ENCODE measurements at places on chromosomes 2 and 18.
A peak's percentile ranks its signal among the peaks of the same experiment; 100 is the strongest.

- DNase-seq, result no peak
These were observed 177.5 kb downstream of the GFPT1 start for GRCh38 chr2:69209482-69209881.

- peak; percentile 53 for DNase-seq
These were observed 213.6 kb downstream of the GLI2 start for GRCh38 chr2:120949027-120949956.

- DNase-seq, result no peak
These were observed 62.9 kb downstream of the KCNE4 start for GRCh38 chr2:223114917-223115316.

DNA sequence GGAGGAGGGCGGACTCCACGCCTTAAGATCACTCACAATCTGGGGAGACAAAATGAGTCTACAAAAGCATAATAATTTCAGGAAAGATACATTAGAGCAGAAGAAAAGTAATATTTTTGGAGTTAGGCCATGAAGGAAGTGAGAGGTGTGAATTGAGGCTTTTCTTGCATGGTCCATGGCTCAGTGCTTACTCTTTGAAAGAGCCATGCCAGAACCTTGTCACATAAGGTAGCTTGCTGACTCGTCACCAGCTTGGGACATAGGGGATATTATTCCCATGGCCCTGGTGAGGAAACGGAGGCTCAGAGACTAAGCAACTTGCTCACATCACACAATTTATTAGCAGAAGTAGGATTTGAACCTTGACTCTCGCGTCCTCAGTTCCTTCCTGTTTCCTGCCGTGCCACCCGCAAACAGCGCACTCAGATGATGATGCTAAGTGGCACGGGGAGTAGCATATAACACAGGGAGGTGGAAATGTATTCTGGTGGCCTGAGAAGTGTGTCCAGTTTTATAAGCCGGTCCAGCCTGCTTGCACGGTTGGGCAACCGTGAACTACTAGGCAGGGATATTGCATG is 312.2 kb upstream of the EPAS1 start:
- DNase-seq, result no peak

DNA sequence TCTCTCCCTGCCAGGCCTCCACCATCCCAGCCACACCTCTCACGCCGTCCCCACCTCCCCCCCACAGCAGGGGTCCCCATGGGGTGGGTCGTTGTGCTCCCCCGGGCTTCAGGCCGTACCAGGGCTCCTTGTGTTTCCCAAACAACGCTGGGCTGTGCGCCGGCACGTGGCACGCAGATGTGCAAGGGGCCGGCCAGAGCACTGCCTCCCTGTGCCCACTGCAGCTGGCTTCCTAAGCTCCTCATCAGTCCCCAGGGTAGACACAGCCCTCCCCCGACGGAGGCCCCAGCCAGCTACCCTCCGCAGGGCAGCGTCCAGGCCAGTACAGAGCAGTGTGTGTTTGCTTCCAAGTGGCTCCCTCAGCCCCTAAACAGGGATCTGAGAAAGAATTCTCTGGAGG is 34.0 kb downstream of the BIN1 start:
- DNase-seq, result no peak

DNA sequence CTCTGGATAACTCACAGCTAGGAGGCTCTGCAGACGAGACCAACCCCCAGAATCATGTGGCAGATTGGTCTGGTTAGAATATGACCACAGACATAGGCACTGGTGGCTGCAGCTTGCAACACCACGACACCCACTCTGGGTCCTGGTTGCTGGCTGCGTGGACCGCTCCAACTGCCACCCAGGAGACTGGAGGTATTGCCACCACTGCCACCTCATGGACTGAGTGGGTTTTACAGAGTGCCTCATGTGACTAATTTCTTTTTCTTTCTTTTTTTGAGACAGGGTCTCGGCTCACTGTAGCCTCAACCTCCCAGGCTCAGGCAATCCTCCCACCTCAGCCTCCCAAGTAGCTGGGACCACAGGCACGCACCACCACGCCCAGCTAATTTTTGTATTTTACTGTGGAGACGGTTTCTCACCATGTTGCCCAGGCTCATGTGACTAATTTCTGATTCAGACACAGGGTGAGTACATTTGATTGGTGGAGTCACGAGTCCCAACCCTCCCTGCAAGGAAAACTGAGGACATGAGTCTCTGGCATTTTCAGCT is 29.9 kb upstream of the NT5DC4 start:
- DNase-seq, result peak; percentile 72

GRCh38 chr18:6963452-6964097 is 154.0 kb downstream of the LAMA1 start:
- no peak for DNase-seq

DNA sequence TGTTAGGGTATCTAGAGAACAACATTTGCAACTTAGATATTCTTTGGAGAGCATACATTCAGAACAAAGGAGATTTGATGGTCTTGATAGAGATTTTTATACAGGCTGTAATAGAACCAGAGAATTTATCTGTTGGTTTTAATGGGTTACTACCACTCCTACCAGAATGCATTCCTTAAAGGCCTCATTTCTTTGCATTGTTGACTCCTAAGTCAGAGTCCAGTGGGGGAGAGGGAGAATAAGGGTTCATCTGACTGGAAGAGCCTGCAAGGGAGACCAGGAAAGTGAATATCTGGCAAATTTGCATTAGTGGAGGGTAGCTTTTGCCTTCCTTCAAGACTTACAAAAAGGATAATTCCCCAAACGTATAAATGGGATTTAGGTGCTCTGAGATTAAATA is 29.7 kb downstream of the AGPS start:
- no peak for DNase-seq

GRCh38 chr2:105943977-105944376 is 199.3 kb downstream of the NCK2 start:
- DNase-seq, result no peak

- DNase-seq, result no peak
These were observed 826.8 kb downstream of the TRIB2 start for GRCh38 chr2:13543550-13543949.

- DNase-seq, result no peak
These were observed 56.9 kb downstream of the COMMD1 start for GRCh38 chr2:61962095-61962984.

DNA sequence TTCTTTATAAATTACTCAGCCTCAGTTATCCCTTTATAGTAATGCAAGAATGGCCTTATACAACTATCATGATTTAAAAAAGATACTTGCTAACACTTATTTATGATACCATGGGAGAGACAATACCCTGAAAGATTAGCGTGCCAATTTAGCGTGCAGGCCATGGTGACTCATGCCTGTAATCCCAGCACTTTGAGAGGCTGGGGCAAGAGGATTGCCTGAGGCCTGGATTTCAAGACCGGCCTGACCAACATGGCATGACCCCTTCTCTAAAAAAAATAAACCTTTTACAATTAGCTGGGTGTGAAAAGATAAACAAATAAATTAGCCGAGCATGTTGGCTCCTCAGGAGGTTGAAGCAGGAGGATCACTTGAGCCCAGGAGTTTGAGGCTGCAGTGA is 493.4 kb upstream of the FSIP2 start:
- DNase-seq, result no peak

DNA sequence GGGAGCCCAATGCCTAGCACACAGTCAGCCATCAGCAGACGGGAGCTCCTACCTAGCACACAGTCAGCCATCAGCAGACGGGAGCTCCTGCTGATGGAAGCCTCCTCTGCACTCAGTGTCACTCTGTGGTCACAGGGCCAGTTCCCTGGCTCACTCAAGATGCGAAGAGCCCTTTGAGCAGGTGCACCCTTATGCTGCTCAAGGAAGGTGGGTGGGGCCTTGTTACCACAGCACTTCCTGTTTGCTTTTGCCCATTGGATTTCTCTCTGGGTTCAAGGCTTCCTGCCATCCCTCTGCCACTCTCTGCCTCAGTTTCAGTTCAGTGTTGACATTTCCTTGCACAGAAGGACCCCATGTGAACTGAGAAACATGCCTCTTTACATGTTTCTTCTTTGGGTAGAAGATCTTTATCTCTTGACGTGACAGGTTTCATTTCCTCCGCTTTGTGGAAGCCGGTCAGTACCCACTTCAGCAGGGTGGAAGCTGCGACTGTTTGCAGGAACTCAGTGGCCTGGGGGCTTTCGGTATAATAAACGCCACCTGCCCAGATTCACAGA is 11.6 kb downstream of the TRIB2 start:
- no peak for DNase-seq

DNA sequence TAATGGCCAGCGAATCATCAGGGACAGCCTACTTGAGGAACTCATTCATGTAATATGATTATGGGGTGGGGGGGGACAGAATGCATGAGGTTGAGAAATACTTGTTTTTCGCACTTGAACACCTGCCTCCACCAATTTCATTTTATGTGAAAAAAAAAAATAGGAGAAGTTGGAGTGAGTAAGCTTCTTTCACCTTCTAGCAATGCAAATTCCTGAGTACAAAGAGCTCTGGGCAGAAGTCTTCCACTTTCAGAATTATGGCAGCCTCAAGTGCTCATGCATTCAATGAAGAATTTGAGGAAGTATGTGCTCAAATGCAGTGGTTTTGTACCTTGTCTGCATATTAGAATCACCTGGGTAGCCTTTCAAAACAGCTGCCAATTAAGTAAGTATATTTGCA is 40.1 kb upstream of the GPD2 start:
- DNase-seq, result no peak

DNA sequence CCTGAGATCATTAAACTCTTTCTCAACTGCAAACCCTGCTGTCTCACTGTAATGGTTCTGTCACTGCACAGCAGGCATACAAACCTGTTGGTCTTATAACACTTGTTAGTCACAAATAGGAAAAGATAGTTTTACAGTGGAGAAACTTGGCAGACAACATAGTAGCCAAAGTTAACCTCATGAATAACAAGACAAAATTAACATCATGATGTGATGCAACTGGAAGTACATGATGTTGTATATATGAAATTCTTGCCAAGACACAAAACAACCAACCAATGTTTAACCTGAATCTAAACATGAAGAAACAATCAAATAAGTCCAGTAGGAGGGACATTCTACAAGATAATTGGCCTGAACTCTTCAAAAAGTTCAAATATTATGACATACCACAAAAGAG is 189.3 kb downstream of the RNF152 start:
- DNase-seq, result no peak

DNA sequence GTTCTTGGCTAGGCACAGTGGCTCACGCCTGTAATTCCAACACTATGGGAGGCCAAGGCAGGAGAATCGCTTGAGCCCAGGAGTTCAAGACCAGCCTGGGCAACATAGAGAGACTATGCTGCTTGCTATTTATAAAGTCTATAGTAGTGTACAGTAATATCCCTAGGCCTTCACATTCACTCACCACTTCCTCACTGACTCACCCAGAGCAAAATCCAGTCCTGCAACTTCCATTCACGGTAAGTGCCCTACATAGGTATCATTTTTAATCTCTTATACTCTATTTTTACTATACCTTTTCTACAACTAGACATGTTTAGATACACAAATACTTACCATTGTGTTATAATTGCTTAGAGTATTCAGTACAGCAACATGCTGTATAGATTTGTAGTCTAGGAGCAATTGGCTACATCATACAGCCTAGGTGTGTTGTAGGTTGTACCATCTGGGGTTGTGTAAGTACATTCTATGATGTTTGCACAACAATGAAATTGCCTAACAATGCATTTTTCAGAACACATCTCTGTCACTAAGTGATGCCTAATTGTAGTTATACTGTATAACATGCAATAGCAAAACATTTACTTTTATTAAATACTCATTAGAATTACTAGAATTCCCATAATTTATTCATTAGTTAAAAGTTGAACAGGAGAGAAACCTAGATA is 8.8 kb downstream of the DHX57 start:
- no peak for DNase-seq

DNA sequence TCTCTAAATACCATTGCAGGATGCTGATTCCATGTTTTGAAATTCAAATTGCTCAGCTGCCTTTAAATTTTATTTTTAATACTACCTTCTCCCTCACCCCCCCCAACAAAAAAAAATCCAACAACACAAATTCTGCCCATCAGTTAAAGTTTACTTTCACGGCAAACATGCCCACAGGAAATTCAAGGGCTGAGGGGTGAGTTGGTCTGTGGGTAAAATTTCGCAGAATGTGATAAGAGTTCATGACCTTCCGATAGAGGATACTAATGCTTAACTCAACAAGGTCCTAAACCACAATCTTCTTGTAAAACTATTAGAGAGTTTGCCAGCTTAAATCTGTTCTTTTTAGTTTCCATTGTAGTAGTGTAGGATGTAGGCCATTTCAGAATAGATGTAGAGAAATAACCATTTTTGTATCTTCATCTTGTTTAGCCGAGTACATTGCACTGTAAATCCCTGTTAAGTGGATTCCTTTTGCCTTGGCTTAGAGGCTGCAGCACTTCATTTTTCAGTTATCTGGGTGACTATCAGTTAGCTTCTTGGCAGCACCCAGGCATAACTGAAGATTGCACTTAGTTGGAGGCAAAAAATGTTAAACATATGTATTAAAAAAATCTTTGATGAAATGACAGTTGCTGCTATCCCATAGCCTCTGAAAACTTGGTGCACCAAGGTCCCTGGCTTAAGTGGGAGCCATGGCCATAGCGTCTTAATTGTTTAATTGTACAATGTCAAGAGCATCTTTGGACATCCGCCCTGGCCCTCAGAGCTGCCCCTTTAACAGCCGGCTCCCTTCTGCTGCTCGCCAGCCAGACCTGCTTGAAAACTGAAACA is 232.3 kb downstream of the HAUS1 start:
- DNase-seq, result no peak

- no peak for DNase-seq
These were observed 94.6 kb downstream of the TLK1 start for GRCh38 chr2:171066110-171066509.

GRCh38 chr2:46062637-46063412 is 234.4 kb upstream of the EPAS1 start:
- peak; percentile 86 for DNase-seq

DNA sequence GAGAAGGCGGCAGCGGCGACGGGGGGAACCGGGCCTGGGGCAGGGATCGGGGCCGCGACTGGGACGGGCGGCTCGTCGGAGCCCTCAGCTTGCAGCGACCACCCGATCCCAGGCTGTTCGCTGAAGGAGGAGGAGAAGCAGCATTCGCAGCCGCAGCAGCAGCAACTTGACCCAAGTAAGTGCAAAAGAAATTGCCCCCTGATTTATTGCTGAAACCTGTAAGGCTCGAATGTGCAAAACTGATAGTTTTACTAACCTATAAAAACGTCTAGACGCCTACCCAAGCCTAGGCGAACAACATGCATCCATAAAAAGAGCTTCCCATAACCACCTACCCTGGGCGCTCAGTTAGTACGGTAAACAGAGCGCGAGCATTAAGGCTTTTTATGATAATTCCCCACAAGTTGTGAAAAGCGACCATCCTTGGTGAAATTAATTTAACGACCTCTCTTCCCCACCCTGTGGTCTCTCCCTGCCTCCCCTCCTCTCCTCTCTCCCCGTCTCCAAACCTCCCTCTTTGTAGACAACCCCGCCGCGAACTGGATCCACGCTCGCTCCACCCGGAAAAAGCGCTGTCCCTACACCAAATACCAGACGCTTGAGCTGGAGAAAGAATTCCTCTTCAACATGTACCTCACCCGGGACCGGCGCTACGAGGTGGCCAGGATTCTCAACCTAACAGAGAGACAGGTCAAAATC is 1.0 kb downstream of the HOXD9 start:
- no peak for DNase-seq

DNA sequence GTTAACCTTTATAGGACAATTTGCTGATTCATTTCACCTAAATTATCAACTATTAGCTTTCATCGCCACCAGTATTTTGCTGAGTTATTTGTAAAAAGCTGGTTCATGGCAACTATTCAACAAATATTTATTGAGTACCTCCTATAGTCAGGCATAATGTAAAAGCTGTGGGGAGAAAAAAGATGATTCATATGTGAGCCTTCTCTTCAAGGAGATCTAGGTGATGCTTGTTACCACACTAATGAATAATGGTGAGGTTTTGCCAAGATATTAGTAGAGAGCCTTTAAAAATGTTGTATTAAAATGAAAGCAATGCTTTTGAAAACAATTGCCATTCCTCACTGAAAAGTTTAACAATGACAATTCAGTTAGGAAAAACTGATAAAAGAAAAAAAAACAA is 187.8 kb downstream of the ANKRD44 start:
- DNase-seq, result no peak

Data from A549 (cell line).